NCI-H2081 (cell line): ENCODE measurements at places on chromosomes 3 and 15.
A peak's percentile ranks its signal among the peaks of the same experiment; 100 is the strongest.

DNA sequence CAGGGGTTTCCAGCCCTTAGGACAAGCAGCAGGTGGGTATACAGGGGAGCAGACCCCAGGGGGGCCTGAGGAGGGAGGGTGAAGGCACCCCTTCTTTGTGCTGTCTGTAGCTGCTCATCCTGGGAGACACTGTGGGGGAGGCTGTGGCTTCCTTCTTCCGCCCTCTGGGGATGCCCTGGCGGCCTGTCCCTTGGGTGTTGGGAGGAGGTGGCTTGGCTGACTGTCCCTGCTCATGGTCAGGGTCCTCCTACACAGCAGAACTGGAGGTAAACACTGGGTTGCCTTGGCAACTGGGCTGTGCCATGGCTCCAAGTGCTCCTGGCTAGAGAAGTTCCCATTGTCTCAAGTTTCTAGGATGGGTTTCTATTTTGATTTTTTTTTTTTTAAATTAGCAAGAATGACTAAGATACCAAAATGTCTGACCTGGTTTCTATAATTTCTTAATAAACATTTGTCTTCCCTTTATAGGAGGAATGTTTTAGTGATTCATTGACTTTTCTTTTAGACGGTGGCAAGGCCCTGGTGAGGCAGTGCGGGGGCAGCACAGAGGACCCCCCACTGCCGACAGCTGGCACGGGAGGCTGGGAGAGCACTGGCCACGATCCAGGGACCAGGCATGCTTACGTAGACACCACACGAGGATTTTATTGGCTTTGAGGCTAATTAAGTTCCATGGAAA, 12.4 kb downstream of the KLF13 start:
- DNase-seq: peak; percentile 57

GRCh38 chr15:70243686-70244540, 146.2 kb upstream of the TLE3 start:
- no peak for DNase-seq

DNA sequence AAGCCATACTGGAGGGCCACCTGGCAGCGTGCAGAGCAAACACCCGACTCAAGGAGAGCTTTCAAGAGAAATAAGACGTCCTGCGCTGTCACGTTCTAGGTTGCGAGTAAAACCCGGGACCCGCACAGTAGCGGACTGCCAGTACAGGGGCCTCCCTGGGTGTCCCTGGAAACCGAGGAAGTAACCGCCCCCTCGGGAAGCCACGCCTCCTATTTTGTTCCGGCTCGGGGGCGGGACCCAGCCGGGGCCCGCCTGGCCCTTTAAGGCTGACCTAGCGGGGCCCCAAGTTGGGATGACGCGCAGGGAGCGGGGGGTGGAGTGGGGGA, 218 bp upstream of the MAPKAPK3 start:
- peak; percentile 59 for DNase-seq

DNA sequence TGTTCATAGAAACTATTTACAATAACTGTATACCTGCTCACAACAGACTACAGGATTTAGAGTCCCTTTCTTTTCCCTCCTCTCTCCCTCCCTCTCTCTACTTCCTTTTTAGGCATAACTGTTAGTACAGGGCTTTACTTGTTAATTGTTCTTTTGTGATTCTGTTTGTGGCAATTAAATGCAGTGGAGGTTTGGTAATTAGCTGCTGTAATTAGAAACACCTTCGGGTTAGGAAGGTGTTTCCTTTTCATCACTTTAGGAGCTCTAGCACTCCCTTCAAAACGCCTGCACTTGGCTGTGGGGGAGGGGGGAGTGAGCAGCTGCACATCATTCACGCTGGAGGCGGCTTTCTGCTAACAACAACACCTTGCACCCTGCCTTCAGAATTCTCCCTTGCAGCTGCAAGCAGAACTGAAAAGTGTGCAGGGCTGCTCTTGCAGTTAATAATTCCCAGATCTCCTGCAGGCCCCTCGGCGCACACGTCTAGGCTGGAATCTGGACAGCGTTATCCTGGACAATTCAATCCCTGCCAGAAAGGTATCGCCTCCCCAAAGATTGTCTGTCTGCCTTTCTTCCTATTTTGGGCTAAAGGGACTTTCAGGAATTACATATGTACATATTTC, 242.6 kb upstream of the RGMA start:
- DNase-seq: peak; percentile 36

DNA sequence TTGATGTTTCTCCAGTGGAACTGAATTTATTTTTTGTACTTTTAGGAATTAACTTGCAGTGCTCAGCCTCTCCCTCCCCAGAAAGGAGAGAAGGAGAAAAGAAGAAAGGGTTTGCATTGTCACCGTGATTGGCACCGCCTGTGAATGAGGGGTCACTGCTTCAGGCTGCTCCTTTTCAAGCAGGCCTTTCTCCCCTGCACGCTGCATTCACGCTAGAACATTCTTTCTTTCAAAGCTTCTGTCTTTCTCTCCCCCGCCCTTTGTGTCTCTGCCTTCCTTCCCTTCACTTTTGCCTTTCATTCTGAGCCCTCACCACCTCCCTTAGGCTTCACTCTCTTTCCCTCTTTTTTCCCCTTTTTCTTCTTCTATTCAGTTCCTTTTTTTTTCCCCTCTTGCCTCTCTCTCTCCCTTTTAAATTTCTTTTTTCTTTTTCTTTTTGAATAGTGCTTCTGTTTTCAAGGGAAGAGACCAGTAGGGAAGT, 42.4 kb downstream of the ZNF710 start:
- no peak for DNase-seq

DNA sequence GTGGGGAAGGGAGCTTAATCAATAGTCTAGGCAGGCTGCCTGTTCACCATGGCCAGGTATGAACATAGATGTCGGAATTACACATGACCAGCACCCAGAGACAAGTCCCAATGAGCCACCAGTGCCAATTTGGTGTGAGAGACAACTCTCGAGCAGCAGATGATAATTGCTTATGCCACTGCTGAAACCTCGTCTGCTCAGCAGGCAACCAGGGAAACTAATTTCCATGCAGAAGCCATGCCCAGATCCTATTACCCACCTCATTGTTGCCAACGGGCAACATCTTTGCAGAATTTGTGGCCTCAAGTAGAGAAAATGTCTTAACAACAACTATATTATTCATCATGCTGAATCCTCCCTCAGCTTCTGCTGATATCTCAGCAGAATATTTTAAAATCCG, 84.9 kb downstream of the CGGBP1 start:
- no peak for DNase-seq

GRCh38 chr3:131716943-131717342, 214.2 kb upstream of the MRPL3 start:
- no peak for DNase-seq

- no peak for DNase-seq
Observed at GRCh38 chr15:38539008-38539343, 25.6 kb downstream of the RASGRP1 start.

DNA sequence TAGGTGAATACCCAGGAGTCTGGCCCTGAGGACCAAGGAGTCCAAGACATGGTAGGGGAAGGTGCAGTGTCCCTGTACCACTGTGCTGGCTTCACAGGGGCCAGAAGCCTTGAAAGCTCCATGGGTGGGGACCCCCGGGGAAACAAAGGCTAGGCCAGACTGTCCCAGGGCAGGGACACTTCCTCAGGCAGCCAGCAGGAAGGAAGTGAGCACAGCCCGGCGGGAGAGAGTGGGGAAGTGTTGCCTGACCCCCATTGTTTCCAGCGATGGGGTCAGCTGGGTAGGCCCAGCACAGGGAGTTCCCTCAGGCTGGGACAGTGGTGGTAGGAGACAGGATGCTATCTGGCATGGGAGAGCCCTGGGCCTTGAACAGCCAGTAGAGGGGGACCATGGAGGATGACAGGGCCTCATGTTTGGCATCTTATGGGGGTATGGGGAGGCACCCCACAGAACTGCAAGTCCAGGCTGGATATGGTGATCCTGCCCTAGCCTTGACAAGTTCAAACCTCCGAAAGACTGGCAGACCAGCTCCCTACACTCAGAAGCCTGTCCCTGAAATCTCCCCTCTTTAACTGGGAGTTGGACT, 1.2 kb upstream of the HYAL2 start:
- DNase-seq: no peak
